Uterus (tissue), 4 donors: ENCODE measurements at places on chromosomes 7 and 10. TPM values are rescaled to one million over a fixed set of nuclear protein-coding genes. Genes with fewer than 3 reads are reported as not detected.

DNA sequence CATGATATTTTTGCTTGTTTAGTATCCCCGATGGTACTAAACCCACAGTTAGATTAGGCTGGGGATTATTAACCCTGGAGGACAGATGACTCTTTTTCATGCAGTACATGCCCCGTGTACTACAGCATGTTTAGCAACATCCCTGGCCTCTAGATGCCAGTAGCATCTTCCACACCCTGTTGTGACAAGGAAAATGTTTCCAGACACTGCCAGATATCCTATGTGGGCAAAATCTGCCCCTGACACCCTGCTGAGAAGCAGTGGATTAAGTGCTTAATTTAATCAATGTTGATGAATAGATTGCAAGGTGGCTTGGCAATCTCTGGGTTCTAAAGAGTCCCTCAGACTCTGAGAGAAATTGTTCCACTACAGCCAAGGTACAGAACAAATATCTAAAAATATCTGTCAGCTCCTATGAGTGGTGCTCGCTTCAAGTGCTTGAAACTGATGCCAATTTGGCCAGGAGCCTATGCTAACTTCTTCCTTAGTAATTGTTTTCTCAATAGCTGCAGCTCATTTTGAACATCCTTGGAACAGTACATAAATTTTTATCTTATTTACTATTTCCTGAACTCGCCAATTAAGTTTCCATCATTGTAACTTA lies 247.0 kb downstream of the SORCS1 start:
- no peaks in the 10 kb centered on the region for H3K27me3 ChIP-seq
- H3K27ac ChIP-seq: no peak overlapping the region
- H3K36me3 ChIP-seq: no peaks in the 10 kb centered on the region
- no peak overlapping the region for H3K4me3 ChIP-seq
- no peaks in the 10 kb centered on the region for H3K4me1 ChIP-seq
- peak; percentile 58 for DNase-seq

- H3K4me1 ChIP-seq: no peaks in the 10 kb centered on the region
- H3K4me3 ChIP-seq: no peak overlapping the region
- no peaks in the 10 kb centered on the region for H3K27me3 ChIP-seq
Observed at GRCh38 chr7:107233174-107233573, 64.4 kb downstream of the HBP1 start.

GRCh38 chr7:112547916-112548315 lies 67.1 kb downstream of the LSMEM1 start:
- no peak overlapping the region for H3K27ac ChIP-seq
- DNase-seq: no peak
- no peaks in the 10 kb centered on the region for H3K4me1 ChIP-seq

DNA sequence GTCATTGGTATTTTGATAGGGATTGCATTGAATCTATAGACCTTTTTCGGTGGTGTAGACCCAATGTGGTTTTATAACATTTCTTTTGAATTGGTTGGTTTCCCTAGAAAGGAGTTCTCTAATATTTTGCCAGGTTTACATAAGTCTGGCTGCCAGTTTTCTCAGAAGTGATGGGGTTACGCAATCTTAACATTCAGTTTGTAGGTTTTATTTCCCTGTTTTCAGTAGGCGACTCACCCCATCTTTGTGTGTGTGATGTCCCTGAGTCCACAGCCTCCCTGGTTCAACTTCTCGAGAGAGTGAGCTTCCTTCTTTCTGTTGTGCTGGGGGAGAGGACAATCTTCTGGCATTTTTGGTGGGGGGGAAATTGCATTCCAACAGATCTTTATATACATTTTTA lies 9.6 kb upstream of the KIF5B start:
- no peaks in the 10 kb centered on the region for H3K27me3 ChIP-seq
- H3K27ac ChIP-seq: no peak overlapping the region
- no peaks in the 10 kb centered on the region for H3K36me3 ChIP-seq
- H3K4me1 ChIP-seq: no peaks in the 10 kb centered on the region
- no peak overlapping the region for H3K4me3 ChIP-seq

GRCh38 chr7:118214833-118215182 lies 9.7 kb upstream of the ANKRD7 start:
- H3K4me1 ChIP-seq: no peaks in the 10 kb centered on the region
- no peak for DNase-seq
- H3K4me3 ChIP-seq: peak overlapping the region; percentile 43

DNA sequence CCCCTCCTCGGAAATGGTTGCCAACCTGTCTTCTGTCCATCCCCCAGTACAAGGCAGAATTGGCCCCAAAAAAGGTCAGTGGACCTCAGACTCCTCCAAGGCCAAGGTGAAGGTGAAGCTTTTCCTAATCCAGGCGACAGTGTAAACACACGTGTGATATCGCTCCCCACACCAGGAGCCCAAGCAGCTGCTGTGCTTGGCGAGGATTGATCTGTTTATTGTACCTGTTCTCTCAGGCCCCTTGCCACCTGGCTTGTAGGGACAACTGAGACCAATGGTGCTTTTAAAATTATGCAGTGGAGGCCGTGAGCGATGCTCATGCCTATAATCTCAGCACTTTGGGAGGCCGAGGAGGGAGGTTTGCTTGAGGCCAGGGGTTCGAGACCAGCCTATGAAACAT lies 66.1 kb upstream of the GTF2IRD1 start:
- no peaks in the 10 kb centered on the region for H3K4me1 ChIP-seq
- no peak overlapping the region for H3K27ac ChIP-seq
- H3K27me3 ChIP-seq: no peaks in the 10 kb centered on the region
- DNase-seq: no peak

- DNase-seq: no peak
- no peaks in the 10 kb centered on the region for H3K4me1 ChIP-seq
- H3K27me3 ChIP-seq: no peaks in the 10 kb centered on the region
- H3K4me3 ChIP-seq: peak overlapping the region; percentile 89
Observed at GRCh38 chr10:43649185-43649523, 473 bp upstream of the ZNF32 start.

DNA sequence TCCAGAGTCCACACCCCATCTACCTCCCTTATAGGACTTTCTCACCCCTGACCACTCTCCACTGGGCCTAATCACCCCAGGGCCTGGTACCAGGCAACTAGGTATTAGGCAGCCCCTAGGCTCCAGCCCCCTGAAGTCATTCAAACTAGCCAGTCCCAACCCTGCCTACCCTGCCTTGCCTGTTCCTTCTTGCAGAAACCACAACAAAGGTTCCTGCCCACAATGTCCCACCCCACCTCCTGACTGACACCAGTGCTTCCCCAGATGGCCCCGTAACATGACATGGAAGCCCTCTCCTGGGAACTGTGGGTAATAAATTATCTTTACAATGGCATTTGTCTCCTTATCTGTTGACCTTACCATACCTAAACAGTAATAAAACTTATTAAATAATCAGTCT lies 100.6 kb upstream of the PDE1C start:
- no peak for DNase-seq
- no peaks in the 10 kb centered on the region for H3K36me3 ChIP-seq
- H3K27me3 ChIP-seq: no peaks in the 10 kb centered on the region
- H3K4me3 ChIP-seq: no peak overlapping the region
- no peak overlapping the region for H3K27ac ChIP-seq

GRCh38 chr7:158251061-158251965 lies 336.3 kb downstream of the PTPRN2 start:
- H3K27me3 ChIP-seq: no peaks in the 10 kb centered on the region
- H3K36me3 ChIP-seq: no peaks in the 10 kb centered on the region
- no peak overlapping the region for H3K27ac ChIP-seq
- no peak for DNase-seq

DNA sequence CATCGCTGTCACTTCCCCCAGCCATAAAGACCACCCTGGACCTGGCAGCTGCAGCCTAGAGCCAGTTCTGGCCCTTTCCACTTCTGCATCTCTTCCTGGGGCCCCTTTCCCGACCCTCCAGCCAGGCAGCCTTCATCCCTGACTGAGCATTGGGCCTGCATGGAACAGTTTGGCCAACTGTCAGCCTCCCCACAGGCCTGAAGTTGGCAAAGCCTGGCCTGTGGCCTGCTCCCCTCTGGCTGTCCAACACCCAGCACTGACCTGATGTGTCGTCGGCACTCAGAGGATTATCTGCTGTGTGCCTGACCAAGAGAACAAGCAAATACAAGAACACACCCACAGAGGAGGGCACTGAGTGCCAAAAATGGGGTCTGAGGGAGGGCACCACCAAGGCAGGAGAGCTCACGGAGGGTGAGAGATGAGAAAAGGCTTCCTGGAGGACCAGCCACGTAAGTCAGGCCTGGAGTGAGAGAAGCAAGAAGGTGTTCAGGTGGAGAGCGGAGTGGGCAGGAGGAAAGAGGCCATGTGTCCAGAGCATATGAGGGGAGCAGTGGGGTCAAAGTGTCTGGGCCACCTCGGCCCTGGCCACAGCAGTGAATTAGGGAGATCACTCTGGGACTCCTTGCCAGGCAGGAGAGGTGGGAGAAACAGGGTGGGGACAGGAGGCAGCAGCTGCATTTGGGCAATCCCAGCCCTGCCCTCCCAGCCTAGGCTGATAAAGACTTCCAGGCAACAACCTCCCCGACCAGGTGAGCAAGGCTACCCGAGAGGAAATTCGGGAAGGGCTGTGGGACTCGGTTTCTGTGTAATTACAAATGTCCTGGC lies 4.5 kb downstream of the GPRIN2 start:
- no peaks in the 10 kb centered on the region for H3K4me1 ChIP-seq
- no peaks in the 10 kb centered on the region for H3K36me3 ChIP-seq
- no peaks in the 10 kb centered on the region for H3K27me3 ChIP-seq
- H3K4me3 ChIP-seq: no peak overlapping the region
- no peak for DNase-seq
- H3K27ac ChIP-seq: no peak overlapping the region

GRCh38 chr10:132654708-132655661 lies 117.4 kb downstream of the INPP5A start:
- H3K4me1 ChIP-seq: no peaks in the 10 kb centered on the region
- no peaks in the 10 kb centered on the region for H3K36me3 ChIP-seq
- H3K27ac ChIP-seq: no peak overlapping the region
- no peaks in the 10 kb centered on the region for H3K27me3 ChIP-seq

DNA sequence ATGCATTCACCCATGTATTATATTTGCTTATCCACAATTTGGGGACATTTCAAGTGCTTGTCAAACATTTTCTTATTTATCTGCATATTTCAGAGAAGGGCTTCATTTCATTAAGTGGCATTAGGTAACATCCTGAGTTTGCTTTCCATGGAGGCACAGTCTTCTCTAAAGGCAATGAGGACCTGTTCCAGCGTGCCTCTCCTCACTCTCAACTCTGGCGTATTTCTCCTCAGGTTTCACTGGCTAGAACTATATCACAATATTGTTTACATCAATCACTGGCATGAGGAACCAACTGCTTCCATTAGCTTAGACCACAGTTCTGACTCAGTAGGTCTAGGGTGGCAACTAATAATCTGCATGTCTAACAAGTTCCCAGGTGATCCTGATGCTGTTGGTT lies 177.2 kb downstream of the TAX1BP1 start:
- no peaks in the 10 kb centered on the region for H3K27me3 ChIP-seq
- H3K4me3 ChIP-seq: no peak overlapping the region
- H3K36me3 ChIP-seq: no peaks in the 10 kb centered on the region
- H3K27ac ChIP-seq: no peak overlapping the region

DNA sequence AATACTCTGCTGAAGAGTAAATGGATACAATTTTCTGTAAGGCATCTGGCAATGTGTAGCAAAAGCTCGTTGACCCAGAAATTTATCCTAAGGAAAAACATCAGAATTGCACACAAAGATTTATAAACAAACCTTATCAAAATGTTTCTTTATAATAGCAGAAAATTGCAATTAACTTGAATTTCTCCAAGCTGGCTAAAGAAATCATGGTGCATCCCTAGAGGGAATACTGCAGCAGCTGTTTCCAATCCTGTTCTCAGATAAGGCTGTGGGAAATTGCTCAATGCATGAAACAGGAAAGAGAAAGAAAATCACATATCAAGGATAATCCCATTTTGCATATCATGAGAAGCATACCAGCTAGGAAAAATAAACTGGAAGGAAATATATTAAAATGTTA lies 18.7 kb downstream of the TACR2 start:
- DNase-seq: no peak
- no peak overlapping the region for H3K4me3 ChIP-seq
- H3K4me1 ChIP-seq: no peaks in the 10 kb centered on the region
- peak overlapping the region; percentile 53 for H3K27ac ChIP-seq
- H3K27me3 ChIP-seq: no peaks in the 10 kb centered on the region

SPDYE18 gene
- total RNA-seq: not detected

PTF1A gene
- total RNA-seq: not detected

AVPI1 gene
- total RNA-seq: 13.8 TPM
